ENCODE measurements at places on chromosomes 5 and 9. TPM values are rescaled to one million over a fixed set of nuclear protein-coding genes. Genes with fewer than 3 reads are reported as not detected.

- DNase-seq = no peak
These were observed 42.1 kb upstream of the MAST4 start for GRCh38 chr5:66553916-66554575.

- no peak for DNase-seq
These were observed 11.8 kb upstream of the TGFBI start for GRCh38 chr5:136016945-136017530.

DNA sequence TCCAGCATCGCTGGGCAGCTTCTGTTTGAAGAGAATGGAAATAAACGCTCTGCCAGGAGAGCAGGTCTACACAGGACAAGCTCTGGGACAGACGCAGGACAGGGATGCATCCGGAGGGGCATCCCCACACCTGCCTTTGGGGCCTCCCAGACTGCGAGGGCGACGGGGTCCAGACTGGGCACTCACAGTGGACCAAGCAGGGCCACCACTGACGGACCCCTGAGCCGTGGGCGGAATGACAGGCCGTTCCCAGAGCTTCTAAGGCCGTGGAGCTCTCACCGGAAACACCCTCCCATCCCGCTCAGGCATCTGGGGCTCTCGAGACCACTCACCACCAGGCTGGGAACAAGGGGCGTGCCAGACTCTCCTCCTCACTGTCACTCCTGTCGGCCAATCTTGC lies 10.5 kb upstream of the TMEM250 start:
- no peak for DNase-seq

DNA sequence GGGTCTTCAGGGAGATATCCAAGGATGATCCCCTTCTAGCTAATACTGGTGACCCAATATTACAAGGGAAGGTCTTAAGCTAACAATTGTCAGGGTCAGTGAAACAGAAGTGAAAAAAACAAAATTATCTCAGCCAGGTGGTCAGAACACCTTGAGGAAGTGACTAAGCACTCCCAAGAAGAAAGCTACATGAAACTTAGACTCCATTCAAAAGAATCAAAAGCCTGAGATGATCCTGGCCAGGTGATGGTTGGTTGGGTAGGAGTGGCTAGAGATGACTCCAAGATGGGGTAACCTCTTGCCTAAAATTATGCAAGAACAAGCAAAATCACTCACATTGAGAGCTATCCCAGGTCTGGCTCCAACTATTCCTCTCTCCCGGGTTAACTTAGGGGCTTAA lies 5.4 kb downstream of the VCP start:
- DNase-seq = no peak

GRCh38 chr9:128684065-128684324 lies 5.0 kb upstream of the SET start:
- DNase-seq = no peak

- no peak for DNase-seq
These were observed 38.2 kb upstream of the PTGS1 start for GRCh38 chr9:122332644-122333043.

- DNase-seq = no peak
These were observed 50.7 kb downstream of the PIP5K1B start for GRCh38 chr9:68755752-68756151.

DNA sequence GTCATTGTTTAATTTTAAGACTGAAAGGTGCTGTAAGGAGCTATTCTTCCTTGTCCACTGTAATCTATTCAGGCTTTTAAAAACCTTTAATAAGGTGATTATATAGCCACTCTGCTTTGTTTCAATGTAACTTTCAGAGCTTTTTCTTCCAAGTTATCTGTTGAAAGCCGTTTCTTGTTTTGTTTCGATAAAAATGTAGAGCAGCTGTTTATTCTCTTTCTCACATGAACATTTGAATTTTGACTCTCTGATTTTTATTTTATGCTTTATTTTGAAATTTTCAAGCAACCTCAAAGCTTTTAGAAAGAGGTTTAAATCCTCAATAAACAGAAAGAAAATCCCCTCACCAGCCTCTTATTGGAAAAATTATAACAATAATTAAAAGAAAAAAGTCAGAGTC lies 47.2 kb downstream of the CPEB4 start:
- no peak for DNase-seq

WDR41 gene
- total RNA-seq = 102 TPM

DYNC2I2 gene
- 26.9 TPM for total RNA-seq

FUT7 gene
- total RNA-seq = not detected

ECSCR gene
- total RNA-seq = 23.8 TPM

SARDH gene
- 4.9 TPM for total RNA-seq

Measured in urinary bladder (tissue), 4 donors.